HS-5 (cell line): ENCODE measurements at places on chromosomes 11 and 22.

GRCh38 chr11:94762208-94762607 lies 5.9 kb upstream of the AMOTL1 start:
- no peak for DNase-seq

DNA sequence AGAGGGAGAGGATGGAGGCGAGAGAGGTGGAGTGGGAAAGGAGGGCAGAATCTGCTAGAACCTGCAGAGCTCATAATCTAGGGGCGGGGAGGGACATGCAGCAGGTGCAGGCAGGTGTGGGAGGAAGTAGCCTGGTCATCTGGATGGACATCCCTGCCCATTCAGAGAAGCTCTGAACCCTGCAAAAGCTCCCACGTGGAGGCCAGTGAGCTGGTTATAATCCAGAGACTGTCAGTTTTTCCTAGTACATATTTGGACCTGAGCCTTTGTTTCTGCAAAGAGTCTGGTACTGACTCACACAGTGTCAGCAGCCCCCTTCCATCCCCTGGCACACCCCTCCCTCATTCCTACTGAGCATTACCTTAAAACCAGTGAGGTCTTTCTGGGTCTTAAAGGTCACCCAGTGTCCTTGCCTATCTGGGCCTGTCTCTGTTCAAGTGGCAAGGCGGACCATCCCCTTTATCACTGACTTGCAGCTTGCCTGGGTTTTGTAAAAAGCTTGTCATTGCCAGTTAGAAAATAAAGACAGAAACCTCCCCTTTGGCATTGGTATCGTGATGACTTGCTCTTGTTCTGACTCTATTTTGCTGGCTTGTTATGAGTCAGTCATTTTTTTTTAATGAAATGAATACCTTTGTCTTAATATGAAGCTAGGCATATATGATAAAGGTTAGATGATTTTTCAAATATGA lies 26.1 kb downstream of the PTPRJ start:
- DNase-seq, result peak; percentile 46

GRCh38 chr11:73317373-73317772 lies 9.3 kb downstream of the ARHGEF17 start:
- no peak for DNase-seq

DNA sequence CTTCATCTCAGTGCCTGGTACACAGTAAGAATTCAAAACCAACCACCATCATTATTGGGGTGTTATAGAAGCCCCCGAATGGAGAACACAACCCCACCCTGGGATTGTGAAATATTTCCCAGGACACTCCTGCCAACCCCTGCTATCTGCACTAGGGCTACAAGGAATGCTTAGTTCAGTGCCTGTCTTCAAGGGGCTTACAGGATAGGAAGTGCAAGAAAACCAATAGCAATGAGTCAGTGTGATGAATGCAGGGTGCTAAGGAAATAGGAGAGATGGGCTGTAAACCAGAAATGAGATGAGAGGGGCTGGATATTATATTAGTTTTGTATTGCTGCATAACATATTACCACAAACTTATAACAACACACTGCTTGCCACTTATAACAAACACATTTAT lies 965 bp upstream of the ASCC2 start:
- DNase-seq, result no peak

GRCh38 chr11:79342236-79342635 lies 98.6 kb downstream of the TENM4 start:
- no peak for DNase-seq

GRCh38 chr11:85939099-85940015 lies 84.2 kb downstream of the CCDC83 start:
- no peak for DNase-seq

DNA sequence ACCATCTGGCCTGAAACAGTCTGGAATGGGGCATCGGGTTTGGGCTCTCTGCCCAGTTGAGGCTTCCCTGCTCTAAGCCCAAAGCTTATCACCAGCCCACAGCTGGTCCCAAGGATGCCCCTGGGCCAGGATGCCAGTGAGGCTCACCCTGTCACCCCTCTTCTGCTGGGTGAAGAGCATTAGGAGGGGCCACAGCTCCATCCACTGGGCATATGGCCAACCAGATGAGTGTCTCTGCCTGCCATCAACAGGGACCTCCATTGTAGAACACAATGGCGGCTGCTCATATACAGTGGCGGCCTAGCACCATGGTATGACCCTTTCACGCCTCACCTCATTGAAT lies 5.6 kb downstream of the CHST1 start:
- DNase-seq, result no peak

DNA sequence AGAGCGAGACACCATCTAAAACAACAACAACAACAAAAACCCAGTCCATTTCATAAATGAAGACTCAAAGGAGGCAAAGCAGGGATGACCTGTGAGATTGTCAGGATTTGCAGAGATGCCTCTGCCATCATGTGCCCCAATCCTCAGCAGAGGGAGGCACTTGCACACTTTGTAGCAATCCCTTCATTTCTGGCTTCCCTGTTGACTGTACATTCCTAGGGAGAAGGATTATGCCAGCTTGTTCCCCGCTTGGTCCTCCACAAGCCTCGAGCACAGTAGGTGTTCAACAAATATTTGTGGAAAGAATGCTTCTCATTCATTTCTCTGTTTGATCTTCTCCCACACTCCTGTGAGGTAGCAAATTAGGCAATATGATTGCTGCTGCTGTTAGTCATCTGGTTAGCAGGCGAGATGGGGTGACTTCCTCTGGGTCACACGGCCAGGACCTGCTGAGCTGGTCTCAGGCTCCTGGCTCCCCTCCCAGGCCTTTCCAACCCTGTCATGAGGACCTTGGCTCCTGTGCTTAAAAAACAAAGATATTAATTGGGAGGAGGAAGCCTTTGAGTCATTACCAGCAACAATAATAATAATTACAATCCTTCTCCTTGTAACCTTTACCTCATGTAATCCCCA lies 34.1 kb downstream of the LIF start:
- peak; percentile 87 for DNase-seq

DNA sequence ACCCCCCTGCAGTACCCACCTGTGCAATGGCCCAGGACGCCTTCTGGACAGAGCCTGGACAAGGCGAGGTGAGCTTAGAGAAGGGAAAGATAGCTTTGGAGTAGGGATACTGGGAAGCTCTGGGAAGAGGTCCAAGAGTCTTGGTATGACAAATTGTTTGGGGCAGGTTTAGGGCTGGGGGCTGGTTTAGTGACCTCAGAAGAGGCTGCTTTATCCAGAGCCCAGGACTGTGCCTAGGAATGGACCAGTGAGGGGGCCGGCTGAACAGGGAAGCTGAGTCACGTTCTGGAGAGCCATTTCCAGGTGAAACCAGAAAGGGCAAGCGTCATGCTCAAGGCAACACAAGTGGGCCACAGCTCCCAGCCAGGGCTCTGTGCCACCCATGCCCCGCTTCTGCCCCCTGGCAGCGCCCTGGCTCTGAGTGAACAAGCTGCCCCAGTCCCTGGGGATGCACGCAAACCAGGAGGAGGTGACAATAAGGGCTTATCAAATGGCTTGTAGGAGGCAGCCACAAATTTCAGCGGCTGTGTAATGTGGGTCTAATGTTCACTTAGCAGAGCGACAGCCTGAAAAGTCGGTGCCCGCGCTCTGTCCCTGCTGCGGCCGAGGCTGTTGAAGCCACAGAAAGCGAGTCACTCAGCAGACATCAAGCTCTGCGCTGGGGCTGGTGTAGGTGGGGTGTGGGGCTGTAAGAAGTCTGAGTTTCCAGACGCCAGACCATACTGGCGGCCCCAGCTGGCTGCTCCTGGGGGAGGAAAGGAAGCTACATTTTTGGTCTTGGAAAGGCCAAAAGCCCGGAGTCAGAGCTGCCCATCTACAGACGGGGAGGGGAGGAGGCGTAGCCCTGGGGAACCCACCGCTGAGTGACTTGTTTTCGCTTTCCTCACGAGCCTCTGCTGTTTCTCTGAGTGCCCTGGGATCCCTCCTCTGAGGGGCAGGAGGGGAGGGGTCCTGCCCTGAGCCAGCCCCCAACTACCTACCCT lies 18.3 kb upstream of the SYT7 start:
- no peak for DNase-seq

DNA sequence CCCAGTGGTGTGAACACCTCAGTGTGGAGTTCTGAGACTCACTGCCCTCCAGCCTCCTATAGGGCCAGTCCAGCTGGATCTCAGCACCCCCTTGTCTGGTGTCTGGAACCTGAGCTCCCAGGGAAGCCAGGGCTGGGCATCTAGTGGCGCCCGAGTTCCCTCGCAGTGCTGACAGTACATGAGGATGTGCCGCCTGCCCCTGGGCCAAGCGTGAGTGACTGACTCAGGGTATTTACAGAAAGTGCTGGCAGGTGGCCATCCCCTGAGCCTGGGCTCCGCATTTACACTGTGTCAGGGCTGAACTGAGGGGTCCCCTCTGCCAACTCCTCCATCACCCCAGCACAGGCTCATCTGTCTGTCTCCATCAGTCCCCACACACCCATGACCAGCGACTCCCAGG lies 185.3 kb downstream of the BRD1 start:
- no peak for DNase-seq

DNA sequence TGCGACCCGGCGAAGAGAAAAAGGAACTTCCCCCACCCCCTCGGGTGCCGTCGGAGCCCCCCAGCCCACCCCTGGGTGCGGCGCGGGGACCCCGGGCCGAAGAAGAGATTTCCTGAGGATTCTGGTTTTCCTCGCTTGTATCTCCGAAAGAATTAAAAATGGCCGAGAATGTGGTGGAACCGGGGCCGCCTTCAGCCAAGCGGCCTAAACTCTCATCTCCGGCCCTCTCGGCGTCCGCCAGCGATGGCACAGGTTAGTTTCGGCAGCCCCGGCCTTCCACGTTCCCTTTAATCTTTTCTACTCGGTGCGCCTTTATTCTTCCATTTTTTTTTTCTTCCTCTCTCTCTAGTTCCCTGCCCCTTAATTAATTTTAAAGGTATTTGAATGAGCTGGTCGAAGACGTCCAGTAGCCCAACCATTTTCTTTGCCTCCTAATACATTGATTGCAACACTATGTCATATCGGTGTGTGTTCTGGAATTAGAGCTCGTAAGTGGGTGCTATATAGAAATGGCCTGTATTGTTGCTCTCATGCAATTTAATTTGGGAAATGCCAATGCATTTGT lies 537 bp downstream of the EP300 start:
- DNase-seq, result peak; percentile 25

DNA sequence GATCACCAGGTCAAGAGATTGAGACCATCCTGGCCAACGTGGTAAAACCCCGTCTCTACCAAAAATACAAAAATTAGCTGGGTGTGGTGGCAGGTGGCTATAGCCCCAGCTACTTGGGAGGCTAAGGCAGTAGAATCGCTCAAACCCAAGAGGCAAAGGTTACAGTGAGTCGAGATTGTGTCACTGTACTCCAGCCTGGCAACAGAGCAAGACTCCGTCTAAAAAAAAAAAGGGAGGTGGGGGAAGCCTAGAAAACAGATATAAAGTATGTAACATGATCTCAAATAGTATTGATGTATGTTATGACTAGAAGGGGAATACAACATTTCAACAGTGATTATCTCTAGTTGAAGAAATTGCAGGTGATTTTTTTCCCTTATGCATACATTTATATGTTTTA lies 61.4 kb downstream of the SLC1A2 start:
- peak; percentile 71 for DNase-seq

DNA sequence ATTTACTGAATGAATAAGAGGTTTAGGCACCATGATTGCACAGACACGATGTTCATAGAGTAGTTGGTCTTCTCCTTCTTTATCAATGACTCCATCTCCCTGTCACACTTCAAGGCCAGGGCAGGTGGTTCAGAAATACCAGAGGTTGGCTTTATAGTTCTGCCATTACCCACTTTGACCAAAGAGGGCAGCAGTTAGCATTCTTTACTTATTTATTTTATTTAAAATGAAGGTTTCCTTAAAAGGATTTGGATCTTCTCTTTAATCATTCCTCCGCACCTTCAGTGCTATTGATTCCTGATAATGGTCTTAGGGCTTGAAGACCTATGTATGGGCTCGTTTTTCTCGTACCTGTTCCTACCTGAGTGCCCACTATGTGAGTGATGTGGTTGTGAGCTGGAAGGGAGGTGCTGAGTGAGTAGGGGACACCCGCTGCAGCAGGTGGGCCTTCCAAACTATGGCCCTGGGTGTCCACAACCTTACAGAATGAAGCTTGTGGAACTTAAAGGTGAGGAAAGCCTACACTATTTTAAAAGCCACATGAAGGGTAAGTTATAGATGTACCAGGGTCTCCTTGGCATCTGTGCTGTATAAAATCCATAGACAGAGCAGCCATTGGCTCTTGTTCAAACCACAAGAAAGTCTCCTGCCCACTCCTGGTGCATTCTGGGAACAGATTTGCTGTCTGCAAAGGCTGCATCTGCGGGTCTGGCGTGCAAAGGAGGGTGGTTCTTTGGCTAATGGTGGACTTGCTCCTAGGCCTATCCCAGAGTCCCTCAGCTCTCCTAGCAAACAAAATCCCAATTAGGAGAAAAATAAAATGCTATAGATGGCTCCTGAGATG lies 35.0 kb downstream of the TIMP3 start:
- no peak for DNase-seq

- no peak for DNase-seq
Observed at GRCh38 chr22:44463151-44463550, 34.9 kb downstream of the RTL6 start.

GRCh38 chr11:106601684-106602297 lies 416.5 kb downstream of the GUCY1A2 start:
- DNase-seq, result no peak

GRCh38 chr11:44608991-44609782 lies 43.7 kb downstream of the CD82 start:
- no peak for DNase-seq

GRCh38 chr11:32902089-32902665 lies 9.6 kb downstream of the QSER1 start:
- no peak for DNase-seq

- DNase-seq, result no peak
Observed at GRCh38 chr11:128179512-128179911, 407.8 kb downstream of the ETS1 start.

DNA sequence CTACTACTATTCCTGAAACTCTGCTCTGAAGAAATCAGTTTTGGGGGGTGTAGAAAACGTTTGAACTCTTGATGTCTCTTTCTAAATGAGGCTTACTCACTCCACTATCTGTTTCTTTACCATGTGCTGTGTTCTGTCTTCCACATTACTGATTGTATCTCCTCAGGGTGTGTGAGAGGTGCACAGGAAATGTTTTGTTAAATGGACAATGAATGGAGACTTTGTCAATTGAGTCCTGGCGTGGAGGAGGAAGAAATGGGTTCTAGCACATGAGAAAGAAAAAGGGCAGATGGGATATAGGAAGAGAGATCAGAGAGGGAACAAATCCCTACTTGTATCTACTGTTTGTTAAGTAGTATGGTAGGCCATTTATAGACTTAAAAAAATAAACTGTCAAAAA lies 577.1 kb upstream of the CCDC90B start:
- no peak for DNase-seq

- no peak for DNase-seq
Observed at GRCh38 chr11:70054004-70054403, 24.1 kb upstream of the ANO1 start.

GRCh38 chr11:100501450-100501849 lies 185.6 kb upstream of the ARHGAP42 start:
- no peak for DNase-seq

- DNase-seq, result no peak
Observed at GRCh38 chr11:2776351-2777061, 76.7 kb upstream of the KCNQ1OT1 start.

- no peak for DNase-seq
Observed at GRCh38 chr11:115920841-115921480, 416.7 kb upstream of the CADM1 start.
